ENCODE measurements at places on chromosomes 1 and 21.

GRCh38 chr1:109807402-109807801 is 43.7 kb upstream of the EPS8L3 start:
- DNase-seq, result no peak

- no peak for DNase-seq
Measured at GRCh38 chr1:165052431-165052830, 304.1 kb downstream of the LMX1A start.

DNA sequence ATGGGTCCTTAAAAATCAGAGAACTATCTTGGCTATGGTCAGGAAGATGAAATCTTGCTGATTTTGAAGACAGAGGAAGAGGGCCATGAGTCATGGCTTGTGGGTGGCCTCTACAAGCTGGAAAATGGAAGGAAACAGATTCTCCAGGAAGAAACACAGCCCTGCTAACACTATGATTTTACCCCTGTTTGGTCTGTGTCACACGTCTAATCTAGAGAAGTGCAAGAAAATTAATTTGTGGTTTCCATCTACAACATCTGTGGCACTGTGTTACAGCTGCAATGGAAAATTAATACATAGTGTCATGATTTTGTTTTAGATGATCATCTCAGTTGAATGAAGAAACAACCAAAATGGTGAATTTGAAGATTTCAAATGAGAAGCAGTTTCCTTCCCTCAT is 288.7 kb upstream of the NRIP1 start:
- DNase-seq, result no peak

DNA sequence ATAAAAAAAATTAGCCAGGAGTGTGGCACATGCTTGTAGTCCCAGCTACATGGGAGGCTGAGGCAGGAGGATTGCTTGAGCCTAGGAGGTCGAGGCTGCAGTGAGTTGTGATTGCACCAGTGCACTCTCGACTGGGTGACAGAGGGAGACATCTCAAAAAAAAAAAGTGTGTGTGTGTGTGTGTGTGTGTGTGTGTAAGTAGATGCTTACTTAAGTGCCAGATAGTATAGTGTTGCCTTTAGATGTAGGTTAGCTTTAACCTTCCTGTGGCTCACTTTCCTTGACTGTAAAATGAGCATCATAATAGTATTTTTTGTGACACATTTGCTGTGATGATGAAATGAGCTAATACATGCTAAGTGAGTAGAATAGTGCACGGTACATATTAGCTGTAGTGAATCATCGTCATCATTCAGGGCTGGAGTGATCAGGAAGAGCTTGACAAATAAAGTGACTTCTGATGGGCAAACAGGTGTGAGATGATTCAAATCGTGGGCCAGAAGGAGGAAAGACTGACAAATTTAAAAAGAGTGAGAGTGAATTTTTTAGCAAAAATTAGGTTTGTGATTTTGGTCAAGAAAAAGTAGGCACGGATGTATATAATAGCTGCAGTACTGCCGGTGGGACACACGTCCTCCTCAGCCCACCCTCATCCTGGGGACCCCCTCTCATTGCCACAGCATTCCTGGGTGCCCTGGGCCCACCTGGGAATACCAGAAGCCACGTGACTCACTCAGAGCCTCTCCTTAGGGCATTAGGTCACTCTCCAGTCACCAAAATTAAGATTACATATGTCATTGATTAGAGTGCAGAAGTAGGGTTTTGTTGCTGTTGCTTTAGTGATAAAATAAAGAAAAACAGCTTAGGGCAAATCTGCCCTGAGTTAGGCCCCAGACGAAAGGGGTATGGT is 33.9 kb downstream of the EIF2D start:
- no peak for DNase-seq

- no peak for DNase-seq
Measured at GRCh38 chr1:84434081-84434769, 35.9 kb downstream of the DNASE2B start.

- DNase-seq, result no peak
Measured at GRCh38 chr1:191882870-191883269, 275.4 kb upstream of the RGS18 start.

GRCh38 chr1:239058190-239058589 is 328.2 kb upstream of the CHRM3 start:
- no peak for DNase-seq

- no peak for DNase-seq
Measured at GRCh38 chr1:117836069-117836468, 93.4 kb downstream of the GDAP2 start.

GRCh38 chr1:248627971-248628844 is 6.7 kb downstream of the OR2T11 start:
- DNase-seq, result no peak

DNA sequence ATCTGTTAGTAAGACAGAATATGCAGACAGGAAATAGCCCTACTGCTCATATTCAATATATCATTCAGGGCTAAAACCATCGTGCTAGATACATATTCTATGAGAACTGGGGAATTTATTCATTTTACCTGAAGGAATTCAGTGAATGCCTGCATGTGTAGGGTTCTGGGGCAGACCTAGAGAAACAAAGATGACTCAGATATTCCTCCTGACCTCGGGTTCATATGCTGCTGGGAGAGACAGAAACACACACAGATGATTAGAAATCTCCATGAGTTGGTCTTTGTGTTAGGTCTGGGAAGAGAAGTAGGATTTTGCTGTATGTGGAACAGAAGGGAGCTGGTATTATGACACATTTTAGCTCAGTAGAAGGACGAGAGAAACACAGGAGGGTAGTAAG is 176.5 kb upstream of the ST6GALNAC5 start:
- no peak for DNase-seq

DNA sequence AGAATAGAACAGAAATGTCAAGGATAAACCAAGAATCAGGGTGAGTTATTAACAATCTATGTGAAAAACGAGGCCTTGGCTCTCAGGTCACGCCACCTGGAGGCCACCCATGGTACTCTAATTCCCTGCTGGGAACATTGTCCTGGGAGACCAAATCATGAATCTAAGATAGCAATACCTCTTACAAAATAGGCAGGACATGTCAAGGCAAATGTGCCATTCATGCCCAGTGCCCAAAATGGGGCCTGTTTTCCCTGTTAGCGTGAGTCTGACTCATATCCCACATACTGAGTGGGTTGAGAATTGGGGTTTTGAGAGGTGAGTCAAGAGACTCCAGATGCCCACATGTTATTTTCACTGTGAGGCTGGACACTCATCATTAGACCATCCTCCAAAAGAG is 380.8 kb downstream of the HHIPL2 start:
- DNase-seq, result peak; percentile 45

- no peak for DNase-seq
Measured at GRCh38 chr21:43817157-43818086, 28.0 kb downstream of the RRP1 start.

DNA sequence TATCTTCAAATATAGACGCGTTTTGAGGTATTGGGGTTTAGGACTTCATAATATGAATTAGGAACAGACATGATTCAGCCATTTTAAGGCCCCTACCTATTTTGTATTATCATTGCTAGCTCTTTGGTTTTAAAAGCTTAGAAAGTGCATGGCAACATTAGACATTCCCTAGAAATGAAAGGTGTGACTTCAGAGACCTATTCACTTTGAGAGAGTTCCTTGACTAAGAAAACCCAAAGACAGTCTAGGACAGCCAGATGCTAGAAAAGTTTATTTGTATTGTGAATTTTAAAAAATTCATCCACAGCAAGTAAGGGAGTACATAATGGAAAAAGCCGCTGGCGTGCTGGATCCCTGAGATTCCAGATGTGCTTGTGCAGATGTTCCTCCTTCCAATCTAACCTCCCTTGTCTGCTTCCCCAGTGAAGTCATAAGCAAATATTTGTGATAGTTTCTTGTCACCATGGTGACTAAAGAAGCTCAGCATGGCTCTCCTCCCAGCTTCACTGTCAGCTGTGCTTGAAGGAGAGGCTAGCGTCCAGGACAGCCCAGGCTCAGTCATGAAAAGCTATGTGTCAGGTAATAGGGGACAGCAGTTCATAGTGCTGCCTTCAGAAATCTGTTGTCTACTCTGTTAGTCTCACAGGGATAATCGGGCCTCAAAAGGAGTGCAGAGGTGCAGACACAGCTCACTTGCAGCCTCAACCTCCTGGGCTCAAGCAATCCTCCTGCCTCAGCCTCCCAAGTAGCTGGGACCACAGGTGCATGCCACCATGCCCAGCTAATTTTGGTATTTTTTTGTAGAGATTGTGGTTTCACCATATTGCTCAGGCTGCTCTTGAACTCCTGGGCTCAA is 34.8 kb downstream of the KPNA6 start:
- DNase-seq, result peak; percentile 3

GRCh38 chr1:4089421-4090175 is 189.5 kb upstream of the C1orf174 start:
- DNase-seq, result no peak

- no peak for DNase-seq
Measured at GRCh38 chr1:173152598-173152997, 54.5 kb downstream of the TNFSF4 start.

DNA sequence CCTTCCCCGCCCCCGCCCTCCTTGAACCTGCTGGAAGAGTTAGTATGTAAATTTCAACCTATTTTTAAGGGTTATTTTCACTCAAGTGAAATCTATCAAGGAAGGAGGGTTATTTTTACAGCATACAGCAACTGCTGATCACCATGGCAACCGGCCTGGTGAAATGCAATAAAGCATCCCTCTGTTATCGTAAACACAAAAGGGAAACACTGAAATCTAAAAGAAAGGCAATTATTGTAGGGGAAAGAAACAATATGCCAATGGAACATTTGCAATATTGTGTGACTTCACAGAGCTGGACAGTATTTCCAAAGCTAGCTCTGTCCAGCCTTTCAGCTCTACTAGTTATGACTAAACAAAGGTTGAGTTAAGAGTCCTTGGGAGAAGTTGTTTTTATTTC is 588.3 kb upstream of the PBX1 start:
- DNase-seq, result peak; percentile 52

DNA sequence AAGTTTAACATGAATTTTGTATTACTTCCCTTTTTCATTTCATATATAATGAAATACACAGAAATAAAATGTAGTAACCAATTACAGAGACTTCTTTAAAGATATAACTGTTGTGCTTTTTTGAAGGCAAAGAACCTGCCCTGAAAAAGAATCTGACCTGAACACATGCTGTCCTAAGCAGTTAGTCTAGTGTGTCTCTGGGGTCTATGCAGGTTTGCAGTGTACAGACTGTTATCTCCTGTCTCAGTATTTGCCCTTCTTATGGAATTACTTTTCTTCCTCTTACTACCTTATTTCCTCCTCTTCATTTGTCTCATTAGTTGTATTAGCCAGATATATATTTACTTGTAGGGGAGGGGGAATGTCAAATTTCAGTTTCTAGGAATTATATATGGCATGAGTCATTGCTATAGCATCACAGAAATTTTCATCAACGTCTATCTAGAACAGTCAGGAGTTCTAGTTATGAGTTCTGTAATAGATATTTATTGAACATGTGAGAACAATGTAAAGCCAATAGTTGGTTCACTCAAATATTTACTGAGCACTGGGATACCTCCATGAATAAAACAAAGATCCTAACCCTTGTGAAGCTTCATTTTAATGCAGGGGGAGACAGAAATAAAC is 28.4 kb upstream of the PLEKHO1 start:
- no peak for DNase-seq

- DNase-seq, result no peak
Measured at GRCh38 chr1:109719337-109719837, 7.3 kb downstream of the GSTM5 start.

DNA sequence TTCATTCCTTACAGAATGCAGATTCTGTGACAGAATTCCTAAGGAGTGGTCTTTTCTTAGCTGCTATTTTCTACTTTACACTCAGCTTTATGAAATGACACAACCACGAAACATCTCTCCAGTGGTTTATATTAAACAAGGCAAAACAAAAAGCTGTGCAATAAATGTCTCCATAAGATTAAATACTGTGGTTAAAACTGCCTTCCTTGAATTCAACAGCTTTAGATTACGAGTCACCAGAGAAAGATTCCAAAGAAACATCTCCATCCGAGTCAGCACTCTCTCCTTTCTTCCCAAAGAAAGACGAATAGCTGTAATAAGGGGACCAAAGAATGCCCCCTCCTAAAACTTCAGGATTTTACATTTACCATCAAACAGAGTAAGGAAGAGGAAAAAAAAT is 4.6 kb upstream of the C1orf87 start:
- DNase-seq, result no peak

DNA sequence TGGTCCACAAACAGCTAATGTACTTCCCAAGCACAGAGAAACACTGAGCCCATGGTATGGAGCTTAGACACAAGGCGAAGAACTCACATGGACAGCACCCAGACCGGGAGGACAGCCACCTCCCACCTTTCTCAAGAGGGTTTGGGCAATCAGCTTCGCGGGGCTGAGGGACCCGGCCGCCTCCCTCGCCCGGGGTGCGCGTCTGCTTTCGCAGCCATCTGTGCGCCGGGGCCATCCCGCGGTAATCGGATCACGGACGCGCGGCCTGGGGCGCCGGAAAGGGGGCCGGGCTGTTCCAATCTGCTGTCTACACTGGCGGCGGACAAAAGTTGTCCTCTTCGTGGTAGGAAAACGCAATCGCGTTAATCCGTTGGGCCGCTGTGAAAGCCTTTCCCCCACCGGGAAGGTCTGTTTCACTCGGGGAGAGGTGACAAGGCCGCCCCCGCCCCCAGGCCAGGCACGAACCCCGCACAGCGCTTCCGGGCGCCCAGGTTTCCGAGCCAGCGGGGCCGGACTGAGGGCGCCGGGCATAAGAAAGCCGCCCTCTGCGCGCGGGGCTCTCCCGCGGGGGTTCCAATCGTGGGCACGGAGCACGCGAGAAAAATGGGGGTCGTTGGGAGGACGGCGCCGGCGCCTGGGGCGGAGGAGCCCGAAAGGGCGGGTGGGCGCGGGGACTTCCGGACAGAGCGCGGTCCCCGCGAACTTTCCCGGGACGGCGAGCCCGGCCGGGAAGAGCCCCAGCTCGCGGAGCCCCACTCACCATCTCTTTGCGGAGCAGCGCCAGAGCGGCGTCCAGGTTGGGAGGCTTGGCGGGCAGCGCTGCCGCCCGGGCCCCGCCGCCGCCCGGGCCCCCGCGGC is 664 bp downstream of the FAM89A start:
- DNase-seq, result peak; percentile 26

- no peak for DNase-seq
Measured at GRCh38 chr1:41464885-41465284, 19.6 kb downstream of the EDN2 start.
